Fibroblast of pulmonary artery (primary cell): ENCODE measurements at places on chromosomes 12 and 14.

- no peak for DNase-seq
These were observed 581.1 kb upstream of the MGAT4C start for GRCh38 chr12:86837246-86837645.

GRCh38 chr12:47164116-47164515, 84.4 kb upstream of the AMIGO2 start:
- DNase-seq, result no peak

- no peak for DNase-seq
These were observed 141.4 kb downstream of the EGLN3 start for GRCh38 chr14:33809396-33809981.

- no peak for DNase-seq
These were observed 231.9 kb upstream of the AVPR1A start for GRCh38 chr12:63382930-63383329.

GRCh38 chr14:98259881-98260280, 1012.1 kb downstream of the BCL11B start:
- DNase-seq, result no peak

GRCh38 chr12:20865873-20866272, 55.4 kb downstream of the SLCO1B3 start:
- DNase-seq, result peak; percentile 22

DNA sequence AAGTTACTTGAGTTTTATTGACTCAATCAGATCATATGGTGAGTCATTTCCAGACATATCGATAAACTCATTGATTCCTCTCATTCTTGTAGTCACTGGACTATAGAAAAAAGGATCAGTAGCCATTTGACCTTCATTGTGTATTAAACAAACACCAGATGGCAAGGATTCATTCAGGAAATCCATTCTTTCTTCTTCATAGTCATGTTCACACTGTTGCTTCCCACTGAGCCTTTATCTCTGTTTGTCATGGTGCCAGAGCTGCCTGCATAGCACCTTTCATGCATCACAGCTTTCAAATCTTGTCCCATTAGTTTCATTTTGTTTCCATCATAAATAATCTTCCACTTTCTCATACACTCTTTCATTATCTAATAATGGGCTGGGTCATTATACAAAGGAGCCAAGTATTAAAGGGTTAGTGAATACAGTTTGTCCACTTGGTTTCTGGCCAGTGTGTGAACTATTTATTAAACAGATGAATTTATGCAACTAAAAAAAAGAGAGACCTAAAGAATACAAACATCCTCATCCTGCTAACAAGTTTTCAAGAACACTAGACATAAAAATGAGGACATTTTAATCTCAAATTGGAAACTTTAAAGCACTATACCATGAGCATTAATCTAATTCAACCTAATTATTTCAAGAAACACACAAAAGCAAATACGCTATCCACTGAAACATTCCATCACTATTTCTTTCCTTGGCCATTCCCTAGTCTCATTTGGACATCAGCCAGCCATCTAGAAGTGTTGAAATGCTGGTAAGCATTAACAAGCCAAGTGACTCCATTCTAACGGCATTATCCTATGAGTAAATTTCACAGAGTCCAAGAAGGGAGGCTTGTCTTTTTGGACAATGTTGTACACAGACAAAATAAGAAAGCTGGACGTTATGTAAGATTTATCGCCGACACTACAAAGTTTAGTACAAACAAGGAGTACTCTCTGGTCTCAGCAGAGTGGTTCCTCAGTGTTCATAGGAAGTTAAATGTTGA, 476.5 kb downstream of the FOXG1 start:
- DNase-seq, result peak; percentile 89

DNA sequence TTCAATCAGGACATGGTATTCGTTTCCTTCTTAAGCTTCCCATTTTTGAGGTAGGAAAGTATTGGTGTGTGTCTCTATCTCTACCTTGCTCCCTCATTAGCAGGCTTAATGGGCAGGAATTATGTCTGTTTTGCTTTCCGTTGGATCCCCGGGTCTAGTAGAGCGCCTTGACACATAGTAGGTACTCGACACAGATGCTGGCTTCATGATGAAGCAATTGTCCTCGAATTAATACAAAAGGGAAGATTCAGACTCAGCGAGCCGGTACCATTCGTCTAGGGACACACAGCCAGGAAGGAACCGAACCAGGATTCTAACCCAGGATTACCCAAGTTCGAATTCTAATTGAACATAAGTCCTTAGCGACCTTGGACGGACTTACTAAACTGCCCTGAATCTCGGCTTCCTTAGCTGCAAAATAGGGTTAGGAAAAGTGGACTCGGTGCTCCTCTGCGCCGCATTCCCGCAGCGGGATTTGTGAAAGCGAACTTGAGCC, 496 bp upstream of the ISCU start:
- DNase-seq, result no peak

DNA sequence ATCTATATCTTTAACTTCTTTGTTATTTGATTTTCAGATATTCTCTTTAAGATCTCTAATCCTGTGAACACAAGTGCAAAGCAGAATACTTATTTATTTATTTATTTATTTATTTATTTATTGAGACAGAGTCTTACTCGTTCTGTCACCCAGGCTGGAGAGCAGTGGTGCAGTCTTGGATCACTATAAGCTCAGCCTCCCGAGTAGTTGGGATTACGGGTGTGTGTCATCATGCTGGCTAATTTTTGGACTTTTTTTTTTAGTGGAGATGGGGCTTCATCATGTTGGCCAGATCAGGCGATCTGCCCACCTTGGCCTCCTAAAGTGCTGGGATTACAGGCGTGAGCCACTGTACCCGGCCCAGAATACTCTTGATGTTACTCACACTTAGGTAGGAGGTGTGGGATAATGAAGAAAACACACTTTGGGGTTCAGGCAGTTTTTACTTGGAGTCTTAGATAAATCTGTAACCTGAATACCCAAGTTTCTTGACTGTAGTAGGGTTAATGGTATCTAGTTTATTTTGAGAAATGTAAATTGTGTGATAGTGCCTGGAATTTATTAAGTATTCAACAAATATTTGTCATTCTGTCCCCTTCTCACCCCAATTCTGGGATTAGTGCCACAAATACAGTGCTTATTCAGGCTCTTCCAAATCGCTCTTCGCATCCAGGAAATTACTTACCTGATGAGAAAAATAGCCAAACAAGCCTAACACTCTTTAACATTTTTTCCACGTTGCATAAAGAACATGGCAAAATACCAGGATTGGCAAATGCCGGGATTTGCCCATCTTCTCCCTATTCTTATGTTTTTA, 33.0 kb downstream of the METAP2 start:
- DNase-seq, result no peak

DNA sequence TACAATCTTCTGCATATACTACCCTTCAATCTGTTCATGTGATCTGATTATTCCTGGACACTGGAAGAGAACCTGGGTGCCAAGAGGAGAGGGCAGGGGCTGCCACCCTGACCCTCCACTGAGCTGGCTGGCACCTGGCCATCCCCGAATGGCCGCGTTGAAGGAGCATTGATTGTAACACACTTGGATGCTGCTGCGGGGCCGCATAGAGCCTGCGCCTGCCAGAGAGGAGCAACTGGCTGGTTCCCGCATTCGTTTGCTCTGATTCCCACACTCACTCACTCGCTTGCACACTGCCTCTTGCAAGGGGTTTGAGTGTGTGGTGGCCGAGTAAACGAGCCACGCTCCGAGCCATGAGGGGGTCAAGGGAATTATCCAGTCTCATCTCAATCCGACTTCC, 32.4 kb downstream of the PSEN1 start:
- no peak for DNase-seq

GRCh38 chr14:36845356-36846012, 183.8 kb downstream of the PAX9 start:
- no peak for DNase-seq

DNA sequence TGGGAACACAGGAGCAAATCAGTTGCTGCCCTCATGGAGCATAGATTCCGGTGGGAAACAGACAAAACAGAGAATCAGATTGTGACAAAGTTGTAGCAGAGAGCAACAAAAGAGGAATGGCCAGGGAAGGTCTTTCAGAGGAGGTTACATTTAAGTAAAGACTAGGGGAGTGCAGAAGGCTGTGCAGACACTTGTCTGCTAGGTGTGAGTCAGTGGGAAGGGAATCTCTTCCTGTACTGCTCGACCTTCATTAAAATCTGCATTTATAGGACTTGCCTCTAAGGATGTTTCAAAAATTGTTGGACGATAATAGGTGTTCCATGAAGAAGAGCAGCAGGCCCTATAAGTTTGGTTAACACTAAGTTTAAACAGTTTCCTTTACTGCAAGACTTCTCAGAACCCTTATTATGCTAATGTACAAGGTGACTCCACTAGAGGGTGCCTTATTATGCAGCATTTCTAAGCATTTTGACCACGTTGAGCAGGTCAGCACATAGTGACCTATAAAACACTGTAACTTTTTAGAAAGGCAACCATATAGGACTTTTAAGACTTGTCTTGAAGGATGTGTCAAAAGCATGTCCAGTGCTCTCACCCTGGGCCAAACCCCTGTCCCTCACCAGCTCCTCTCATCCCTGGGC, 91.8 kb upstream of the RIC8B start:
- peak; percentile 67 for DNase-seq

- DNase-seq, result no peak
These were observed 2.0 kb downstream of the DNAH10 start for GRCh38 chr12:123764109-123764508.

GRCh38 chr14:105491366-105491973, 424 bp downstream of the TEDC1 start:
- DNase-seq, result peak; percentile 45
